ENCODE measurements at places on chromosomes 6 and 20.

DNA sequence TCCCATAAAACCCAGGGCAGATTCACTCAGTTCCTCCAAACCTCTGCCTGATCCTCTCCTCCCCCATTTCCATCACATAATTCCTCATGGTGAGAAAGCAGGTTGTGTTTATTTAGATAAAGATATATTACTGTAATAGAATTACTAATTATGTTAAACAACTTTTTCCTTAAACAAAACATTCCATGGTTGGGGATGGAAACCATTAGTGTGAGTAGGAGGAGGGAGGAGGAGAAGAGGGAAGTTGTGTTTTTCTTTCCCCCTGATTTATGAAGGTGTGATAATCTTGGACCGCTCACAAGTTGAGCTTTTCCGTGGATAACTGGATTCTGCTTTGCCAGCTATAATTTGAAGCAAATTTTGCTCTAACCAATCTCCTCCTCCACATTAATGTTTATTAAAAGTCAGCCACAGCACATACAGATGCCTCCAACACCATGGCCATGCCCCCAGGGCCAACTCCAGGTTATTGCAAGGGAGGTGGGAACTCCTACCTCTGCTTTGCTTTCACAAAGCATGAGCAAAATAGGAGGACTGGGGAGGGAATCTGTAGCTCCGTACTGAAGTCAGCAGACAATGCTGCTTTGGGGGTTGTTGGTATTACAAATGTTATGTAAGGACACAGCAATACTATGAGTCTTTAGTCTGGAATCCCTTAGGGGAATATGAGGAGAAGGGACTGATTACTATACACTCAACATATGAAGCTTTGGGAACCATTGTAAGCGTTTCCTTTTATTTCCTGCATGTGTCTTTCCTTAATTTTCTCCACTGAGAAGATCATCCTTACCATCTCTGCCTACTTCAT, 542.0 kb downstream of the DHX35 start:
- DNase-seq = no peak

DNA sequence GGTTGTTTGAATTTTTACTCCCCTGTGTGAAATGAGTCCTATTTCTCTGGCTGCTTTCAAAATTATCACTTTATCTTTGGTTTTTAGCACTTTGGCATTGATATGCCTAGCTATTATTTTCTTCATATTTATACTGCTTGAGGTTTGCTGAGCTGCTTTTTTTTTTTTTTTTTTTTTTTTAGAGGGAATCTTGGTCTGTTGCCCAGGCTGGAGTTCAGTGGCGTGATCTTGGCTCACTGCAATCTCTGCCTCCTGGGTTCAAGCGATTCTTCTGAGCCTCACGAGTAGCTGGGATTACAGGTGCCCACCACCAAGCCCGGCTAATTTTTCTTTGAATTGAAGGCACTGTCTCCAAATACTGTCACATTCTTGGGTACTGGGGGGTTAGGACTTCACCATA, 40.6 kb downstream of the STXBP5 start:
- DNase-seq = no peak

DNA sequence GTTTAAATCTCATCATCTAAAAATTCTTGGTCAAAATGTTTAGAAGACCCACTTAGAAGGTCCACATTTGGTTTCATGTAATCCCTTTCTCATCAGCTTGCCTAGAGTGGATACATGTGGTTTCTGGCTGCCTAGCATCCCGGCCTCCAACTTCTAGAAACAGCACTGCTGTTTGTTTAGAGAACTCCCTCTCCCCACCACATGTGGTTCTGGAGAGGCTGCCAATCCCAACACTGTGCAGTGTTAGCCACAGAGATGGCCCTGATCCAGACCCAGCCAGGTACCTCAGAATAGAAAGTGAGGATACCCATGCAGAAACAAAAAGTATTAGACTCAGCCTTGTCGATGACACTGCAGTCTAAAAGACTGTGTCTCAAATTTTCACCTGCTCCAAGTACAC, 241.8 kb downstream of the BCKDHB start:
- no peak for DNase-seq

GRCh38 chr6:90907931-90908655, 321.2 kb upstream of the MAP3K7 start:
- DNase-seq = no peak
